ENCODE measurements at places on chromosomes 11 and 22. TPM values are rescaled to one million over a fixed set of nuclear protein-coding genes. Genes with fewer than 3 reads are reported as not detected.

DNA sequence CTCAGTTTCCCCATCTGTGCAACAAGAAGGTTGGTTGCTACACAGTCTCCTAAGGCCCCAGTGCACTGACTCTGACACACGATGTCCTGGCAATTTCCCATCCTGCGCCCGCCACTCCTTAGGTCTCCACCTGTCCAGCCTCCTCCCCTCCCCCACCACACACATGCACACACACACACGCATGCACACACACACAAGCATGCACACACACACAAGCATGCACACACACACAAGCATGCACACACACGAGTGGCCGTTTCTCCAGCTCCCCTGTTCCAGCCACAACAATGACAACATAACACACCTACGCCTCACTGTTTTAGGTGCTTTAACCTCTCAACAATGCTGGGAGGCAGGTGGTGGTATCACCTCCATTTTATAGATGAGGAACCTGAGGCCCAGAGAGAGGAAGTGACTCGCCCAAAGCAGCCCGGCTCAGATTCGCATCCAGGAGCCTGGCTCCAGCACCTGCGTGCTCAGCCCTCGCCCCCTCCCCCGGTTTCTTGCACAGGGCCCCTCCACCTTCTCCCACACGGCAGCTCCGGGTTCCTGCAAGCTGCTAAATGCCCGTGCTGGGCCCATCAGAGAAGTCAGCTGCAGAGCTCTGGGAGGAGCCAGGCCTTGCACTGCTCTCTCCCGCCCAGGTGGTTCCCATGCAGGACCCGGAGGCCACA is 13.0 kb downstream of the CYTH4 start:
- DNase-seq, result no peak

DNA sequence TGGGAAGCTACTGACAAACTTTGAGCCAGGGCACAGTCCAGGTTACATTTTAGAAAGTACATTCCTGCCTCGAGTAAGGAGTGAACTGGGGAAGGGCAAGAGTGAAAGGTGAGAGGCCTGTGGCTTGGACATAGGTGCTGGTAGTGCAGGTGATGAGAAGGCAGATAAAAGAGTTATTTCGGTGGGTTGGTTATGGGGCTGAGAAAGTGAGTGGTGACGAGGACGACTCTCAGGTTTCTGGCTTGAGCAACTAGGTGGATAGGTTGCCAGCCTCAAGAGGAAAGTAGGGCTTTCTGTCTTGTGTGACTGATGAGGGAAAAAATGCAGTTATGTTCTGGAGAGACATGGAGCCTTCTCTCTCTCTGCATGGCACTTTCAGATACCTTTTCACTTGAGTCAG is 3.7 kb downstream of the POLR2F start:
- DNase-seq, result no peak

GRCh38 chr11:13152736-13153541 is 124.7 kb upstream of the BMAL1 start:
- no peak for DNase-seq

OR10A2 gene
- 0.04 TPM for polyA plus RNA-seq

GRCh38 chr11:7533199-7534041 is 19.6 kb downstream of the PPFIBP2 start:
- DNase-seq, result no peak

DNA sequence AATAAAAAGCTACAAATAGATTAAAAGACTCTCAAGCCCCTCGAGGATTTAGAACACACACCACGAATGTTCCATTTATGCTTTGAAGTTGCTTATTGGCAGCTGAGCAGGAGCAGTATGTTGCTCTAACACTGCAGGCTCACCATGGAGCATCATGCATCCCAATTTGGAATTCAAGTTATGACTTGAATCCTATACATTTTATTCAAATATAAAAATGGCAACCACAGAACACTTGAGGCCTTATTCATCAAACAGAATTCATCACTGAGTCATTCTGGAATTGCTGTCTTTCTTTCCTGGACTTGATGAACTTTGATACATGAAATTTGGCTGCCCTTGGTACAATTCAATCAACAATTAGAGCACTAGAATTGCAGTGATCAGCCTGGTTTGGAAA is 24.5 kb upstream of the BLID start:
- DNase-seq, result no peak

DNA sequence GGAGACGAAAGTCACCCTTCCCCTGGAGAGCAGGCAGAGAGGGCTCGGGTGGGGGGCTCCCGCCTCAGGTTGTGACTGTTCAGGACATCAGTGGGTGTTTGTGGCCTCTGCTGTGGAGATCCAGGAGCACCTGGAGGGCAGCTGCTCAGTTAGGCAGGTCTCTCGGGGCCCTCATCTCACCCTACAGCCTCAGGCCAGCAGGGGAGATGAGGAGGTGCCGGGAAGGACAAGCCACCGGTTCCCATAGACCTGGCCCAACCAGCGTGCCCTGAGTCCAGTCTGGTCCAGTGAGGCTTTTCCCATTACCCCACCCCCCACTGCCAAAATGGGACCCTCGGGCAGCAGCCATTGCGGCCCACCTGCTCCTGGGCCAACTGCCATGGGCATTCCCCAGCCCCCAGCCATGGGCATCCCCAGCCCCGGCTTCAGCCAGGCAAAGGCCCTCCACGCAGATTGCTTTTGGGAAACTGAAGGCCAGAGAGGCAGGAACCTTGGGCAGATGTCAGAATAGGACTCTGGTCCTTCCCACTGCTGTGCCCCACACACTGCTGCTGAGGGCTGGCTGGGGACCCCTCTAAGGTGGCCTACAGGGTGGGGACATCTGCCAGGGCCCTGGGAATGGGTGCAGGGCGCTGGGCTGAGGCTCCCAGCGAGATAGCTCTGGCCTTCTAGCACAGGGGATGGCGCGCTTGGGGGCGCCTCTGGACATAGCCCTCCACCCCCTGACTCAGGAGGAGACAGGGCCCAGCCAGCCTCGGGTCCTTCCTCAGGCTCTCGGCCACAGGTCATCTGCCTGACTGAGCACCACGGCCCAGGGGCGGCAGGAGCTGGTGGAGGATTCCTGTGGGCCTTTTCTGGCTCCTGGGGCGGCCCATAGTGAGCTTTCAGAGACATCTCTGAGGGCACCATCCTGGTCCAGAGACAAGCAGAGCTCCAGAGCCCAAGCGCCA is 4.8 kb downstream of the PIM3 start:
- DNase-seq, result no peak

DNA sequence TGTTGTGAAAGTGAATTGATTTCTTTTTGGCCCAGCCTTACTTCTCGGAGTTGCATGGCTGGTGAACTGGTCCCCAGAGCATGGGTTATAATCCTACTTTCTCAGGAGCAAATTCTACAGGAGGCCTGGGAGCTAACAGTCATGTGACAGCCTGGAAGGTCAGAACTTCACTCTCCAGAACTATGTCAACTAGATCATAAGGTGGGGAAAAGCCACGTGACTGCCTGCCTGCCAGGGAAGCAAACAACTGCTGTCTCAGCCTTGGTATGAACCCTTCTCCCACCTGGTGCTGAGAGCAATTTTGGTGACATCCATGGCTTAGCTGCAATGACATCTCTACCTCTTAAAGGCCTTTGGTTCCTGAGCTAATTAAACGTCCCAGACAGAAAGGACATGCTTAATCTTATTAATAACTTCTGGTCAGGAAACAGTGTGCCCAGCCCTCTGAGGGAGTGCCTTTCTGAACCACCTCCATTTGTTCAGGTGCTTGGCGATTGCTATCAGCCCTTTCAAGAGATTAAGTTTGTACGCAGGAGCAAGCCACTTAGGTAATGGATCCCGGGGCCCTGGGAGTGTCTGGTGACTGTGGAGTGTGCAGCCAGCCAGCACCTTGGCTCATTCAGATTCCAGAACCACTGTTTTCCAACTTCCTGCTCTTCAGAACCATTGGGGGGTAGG is 1.4 kb upstream of the CREB3L1 start:
- DNase-seq, result no peak

GRCh38 chr11:70535191-70535971 is 137.1 kb downstream of the CTTN start:
- DNase-seq, result no peak

DNA sequence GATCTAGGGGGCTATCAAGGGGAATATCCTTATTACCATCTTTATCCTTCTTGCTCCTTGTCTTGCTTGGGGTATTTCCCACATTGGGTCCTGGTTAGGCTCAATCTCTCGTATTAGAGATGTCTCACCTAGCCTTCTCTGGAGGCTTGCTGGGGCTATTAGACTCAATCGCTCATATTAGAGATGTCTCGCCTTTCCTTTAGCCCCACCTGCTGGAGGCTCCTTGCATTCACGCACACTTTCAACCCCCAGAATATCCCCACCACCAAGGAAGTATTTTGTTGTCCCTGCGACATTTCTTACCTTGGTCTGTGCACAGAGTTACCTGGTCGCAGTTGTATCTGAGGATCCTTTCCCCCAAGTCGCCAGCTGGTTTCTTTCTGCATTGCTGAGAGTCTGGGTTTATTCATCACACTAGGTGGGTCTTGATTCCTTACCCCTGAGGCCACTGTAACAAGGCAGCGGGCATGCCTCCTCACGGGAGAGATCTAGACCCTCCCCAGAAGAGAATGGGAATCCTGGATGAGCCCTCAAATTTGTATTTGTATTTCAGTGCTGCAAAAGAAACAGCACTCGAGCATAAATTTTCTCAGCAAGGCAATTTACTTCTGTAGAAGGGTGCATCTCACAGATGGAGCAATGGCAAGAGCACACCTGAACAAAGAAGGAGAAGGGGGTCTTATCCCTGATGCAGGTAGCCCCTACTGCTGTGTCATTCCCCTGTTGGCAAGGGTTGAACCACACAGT is 15.9 kb upstream of the HYLS1 start:
- DNase-seq, result no peak

DNA sequence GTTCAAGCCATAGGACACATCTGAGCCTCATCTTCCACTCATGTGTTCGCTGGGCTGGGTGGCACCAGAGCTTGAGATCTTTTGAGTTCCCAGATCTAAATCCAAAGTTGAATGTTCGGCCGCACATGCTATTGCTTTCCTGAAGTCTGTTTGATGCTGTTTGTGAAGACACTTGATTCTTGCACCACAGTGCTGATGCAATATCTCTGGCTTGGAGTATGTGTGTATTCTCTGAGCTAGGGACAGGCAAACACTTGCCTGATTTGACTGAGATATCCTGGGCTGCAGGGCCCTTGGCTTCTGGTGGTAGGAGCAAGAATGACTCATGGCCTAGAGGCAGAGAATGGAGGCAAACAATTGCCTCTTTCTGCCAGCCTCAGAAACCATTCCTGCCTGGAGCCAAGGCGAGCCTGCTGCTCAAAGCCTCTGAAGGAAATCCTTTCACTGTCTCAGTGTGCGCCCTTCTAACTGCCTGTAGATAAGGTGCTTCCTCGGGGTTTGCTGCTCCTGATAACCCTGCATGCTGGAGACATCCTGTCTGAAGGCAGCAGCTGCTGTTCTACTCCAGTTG is 73.0 kb downstream of the CYB5R2 start:
- no peak for DNase-seq

DNA sequence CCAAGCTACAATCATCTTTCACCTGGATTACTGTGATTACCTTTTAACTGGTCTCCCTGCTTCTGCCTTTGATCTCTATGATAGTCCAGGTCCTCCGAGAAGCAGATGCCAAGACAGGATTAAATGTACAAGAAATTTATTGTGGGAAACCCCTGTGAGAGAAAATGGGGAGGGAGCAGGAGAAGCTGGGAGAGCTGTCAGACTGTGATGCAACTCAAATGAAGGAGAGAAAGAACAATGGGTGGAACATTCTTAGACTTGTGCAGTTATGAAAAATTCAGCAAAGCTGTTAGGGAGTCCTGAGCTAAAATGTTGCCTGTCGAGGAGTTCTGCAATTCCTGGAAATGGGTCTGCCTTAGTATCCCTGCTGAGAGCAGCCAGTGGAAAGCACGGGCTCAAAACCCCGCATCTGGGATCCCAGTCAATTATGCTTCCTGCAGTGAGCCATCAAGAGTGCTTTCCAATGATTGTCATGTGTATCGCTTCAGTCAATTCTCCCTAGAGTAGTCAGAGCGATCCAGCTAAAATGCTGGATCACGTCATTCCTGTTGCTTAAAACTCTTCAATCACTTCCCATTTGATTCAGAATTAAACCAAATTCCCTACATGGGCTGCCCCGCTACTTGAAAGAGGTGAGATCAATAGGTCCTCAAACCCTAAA is 16.5 kb upstream of the CSTF3 start:
- DNase-seq, result no peak

- DNase-seq, result no peak
Measured at GRCh38 chr11:111460856-111461255, 51.3 kb downstream of the BTG4 start.

MYBPC3 gene
- not detected for polyA plus RNA-seq

DNA sequence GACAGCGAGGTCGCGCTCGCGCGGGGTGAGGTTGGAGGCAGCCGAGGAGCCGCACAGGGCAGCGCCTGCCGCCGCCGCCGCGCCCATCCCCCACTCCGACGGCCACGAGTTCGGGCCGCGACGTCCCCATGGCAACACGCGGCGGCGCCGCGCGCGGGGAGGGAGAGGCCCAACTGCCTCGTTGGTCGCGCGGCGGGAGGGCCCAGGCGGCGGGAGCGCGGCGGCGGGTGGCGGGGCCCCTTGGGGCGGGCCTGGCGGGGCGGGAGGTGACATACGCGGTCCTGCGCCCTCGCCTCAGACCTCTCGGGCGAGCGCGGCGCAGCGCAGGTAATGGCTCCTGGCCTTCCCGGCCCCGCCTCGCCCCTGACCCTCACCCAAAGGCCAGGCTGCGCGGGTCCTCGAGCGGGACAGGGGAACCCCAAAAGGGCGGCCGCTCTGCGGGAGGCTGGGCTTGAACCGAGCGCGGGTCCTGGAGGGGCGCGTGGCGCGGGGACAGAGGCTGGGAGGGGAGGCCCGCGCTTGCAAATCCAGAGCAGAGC is at the start of gene DEUP1:
Gene DEUP1, plus strand, starts transcription at position 297 of the 539 bp plus-strand sequence. CDS start 1,518 bp downstream, outside the sequence.
- DNase-seq, result peak; percentile 66

LRP4 gene
- polyA plus RNA-seq, result 24.2 TPM

DNA sequence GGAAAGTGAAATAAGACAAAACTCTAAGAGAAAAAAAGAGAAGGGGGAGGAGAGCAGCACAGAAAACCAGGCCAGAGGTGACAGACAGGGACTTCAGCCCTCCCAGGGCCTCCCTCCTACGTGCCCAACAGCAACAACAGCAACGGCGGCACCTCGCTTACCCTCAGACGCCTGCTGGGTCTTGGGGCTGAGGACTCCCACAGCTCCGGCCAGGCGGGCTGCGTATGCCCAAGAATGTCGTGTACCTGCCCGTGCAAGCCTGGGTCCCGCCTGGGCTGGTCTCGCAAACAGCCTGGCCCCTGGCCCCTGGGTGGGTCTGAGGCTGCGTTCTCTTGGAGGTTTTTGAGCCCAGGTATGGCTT is 30.5 kb downstream of the ARAP1 start:
- DNase-seq, result no peak

- no peak for DNase-seq
Measured at GRCh38 chr22:50074551-50075530, 10.4 kb downstream of the MLC1 start.

OR52N4 gene
- polyA plus RNA-seq, result not detected

GRCh38 chr11:130272336-130272735 is 42.4 kb downstream of the ZBTB44 start:
- no peak for DNase-seq
